ENCODE measurements at places on chromosomes 12 and 14.

DNA sequence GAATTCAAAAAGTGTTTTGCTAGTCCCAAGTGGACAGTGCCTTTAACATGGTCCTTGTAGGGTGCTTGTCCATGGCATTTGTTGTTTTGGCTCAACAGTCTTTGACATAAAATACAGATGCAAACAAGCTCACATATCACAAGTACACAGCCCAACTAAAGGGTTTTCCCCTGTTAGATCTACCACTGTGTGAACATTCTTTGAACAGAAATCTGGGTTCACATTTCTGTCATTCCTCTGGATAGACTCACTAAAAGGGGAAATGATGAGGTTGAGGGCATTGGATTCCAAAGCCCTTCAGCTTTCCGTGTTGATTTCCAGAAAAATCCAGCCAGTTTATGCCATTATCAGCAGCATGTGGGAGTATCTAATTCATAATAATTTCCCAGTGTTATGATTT is 54.1 kb downstream of the EP400 start:
- DNase-seq: no peak

- DNase-seq: no peak
Measured at GRCh38 chr14:104157016-104157928, 18.9 kb downstream of the KIF26A start.

- DNase-seq: no peak
Measured at GRCh38 chr12:124569375-124570148, 2.1 kb upstream of the NCOR2 start.

DNA sequence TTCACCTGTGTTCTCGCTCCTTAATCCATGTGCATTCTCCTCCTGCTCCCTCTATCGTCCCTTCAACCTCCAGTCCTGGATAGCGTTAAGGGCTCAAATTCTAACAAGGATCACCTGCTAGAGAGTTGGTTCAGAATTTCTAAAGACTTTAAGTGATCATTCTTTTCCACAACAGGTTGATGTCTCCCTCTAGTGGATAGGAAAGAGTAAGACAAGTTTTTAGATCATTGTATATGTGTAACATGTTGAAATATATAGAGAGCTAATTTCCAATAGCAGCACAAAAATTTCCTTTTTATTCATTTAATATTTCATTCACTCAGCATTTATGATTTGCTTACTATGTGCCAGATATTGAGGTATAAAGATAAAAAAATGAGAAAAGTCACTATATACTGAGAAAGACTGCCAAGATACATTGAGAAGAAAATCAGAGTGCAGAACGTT is 9.3 kb upstream of the ESR2 start:
- DNase-seq: no peak

DNA sequence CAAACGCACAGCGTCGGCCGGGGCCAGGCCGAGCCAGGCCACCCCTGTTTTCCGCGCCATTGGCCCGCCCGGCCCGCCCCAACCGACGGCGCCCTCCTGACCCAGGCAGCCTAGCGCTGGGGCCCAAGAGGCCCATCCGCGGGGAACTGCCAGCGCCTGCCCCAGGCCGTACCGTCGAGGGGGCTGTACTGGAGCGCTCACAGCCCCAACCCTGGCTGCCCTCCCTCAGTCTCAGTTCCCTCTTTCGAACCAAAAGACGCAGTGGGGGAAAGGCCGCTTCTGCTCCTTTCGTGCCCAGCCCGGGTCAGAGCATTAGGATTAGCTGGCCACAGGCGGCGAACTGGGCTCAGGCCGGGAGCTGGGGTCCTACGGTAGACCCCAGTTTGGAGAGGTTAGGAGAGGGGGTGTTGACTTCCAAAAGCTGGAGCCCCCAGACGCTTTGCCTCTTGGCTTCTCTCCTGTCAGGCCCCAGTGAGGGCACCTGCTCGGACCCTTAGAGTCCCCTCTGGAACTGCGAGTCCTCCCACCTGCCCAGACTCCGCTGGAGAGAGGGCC is 1.9 kb downstream of the NKX2-1 start:
- DNase-seq: no peak

- no peak for DNase-seq
Measured at GRCh38 chr12:91142221-91142631, 30.9 kb upstream of the LUM start.

GRCh38 chr14:77375973-77376770 is 722 bp downstream of the TMED8 start:
- DNase-seq: no peak

DNA sequence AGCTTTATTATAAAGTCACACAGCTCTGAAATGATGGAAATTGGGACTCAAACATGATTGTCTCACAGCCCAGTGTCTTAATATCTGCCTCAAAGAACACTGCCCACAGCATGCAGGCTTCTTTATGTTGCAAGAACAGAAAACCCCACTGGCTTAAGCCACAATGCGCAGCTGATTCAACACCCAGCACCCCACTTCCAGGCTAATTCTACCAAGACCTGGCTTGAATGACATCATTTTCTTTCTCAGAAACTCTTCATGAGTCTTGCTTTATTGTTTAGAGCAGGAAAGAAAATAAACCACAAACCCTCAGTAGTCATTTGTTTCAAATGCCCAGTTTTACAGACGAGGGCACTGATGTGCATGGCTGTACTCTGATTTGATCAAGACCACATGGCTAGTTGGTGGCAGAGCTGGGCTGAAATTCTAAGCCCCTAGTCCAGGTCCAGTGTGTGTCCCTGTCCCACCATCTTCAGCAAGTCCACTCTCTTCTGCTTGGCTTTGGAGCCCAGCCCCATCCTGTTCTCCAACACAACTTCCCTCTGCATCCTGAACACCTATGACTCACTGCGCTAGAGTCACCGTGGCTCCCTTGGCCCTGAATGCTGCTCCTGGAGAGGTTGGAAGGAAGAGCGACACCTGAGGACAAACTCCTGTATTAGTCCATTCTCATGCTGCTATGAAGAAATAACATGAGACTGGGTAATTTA is 50.3 kb upstream of the SRSF5 start:
- DNase-seq: no peak

DNA sequence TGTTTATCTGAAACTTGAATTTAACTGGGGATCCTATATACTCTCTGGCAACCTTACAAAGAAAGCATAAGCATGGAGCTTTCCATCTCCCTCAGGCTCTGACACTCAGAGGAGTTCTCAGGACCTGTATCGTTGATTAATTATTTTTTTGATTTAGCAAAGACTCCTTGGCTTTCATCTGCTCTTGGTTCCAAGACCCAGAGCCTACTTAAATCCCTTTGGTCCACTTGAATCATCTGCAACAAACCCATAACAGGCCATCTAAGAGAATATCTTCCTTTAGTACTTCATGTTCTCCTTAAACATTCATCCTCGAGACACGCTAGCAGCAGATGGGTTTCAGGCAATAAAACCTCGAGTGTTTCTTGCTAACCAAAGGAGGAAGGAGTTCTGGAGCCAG is 85.4 kb downstream of the ZFP36L1 start:
- DNase-seq: no peak

DNA sequence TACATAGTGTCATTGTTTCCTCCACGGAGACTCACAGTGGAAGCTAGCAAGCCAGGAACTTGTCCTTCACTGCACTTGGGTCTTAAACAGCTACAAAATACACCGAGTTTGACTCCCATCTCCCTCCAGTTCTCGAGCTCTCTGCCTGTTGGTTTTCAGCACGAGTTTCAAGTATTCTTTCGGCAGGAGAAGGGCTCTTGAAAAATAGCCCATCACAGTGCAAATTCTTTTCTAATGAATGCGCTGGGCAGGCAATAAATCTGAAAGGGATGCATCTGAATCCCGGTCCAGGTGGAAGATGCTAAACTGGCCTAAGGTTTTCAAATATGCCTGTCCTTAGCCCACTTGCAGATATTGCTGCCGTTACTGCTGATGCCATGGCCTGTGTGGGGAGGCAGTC is 173.9 kb downstream of the CACNA1C start:
- DNase-seq: no peak

DNA sequence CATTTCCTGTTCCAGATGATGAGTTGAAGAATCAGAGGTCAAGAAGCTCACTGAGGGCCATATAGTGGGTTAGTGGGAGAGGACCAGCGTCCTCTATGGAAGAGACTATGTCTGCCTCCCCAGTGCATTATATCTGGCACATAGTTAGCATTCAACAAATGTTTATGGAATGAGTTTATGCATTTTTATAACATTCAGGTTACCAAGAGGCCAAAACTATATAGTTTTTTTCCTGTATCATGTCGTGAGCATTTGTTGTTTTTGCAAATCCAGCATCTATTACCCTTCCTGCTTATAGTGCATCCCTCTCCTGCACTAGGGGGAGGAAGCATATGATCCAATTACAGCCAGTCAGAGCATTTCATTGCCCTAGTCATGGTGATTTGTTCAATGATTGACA is 60.6 kb downstream of the SUDS3 start:
- no peak for DNase-seq

DNA sequence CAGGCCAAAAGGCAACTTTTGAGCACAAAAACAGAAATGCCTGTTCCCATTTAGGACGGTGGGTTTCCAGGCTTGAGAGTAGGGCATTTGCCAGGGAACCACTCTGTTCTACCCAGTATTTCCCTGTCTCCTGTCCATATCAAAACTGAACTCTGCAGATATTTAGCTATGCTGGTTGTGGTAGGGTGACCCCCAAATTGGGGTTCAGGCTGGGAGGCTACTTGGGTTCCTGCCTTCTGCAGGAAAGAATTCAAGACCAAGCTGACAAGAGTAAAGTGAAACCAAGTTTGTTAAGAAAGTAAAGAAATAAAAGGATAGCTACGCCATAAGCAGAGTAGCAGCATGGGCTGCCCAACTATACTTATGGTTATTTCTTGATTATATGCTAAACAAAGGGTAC is 3.6 kb upstream of the BLTP3B start:
- DNase-seq: no peak

- DNase-seq: no peak
Measured at GRCh38 chr12:75447691-75448393, 32.7 kb upstream of the GLIPR1 start.

GRCh38 chr12:88113871-88114270 is 28.0 kb downstream of the CEP290 start:
- no peak for DNase-seq

DNA sequence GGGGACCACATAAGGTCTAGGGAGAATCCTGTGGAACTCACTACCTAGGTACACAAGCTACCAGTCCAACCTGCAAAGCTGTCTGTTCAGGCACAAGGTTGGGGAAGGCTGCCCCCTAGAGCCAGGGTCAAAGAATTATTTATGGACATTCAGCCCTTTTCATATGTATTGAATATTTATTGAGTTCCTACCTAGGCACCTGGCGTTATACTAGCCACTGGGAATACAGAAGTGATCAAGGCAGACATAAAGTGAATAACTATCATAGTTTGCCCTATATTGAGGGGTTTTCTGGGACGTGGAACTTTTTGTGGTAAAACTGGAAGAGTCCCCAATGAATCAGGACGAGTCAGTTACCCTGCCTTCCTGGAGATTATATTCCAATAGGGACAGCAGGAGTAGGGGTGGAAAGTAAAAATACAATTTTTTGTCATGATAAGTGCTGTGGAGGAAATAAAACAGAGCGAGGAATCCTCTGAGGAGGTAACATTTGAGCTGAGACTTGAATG is 5.8 kb upstream of the SLC48A1 start:
- DNase-seq: peak; percentile 19

GRCh38 chr14:31955936-31956579 is 121.0 kb upstream of the ARHGAP5 start:
- DNase-seq: no peak

DNA sequence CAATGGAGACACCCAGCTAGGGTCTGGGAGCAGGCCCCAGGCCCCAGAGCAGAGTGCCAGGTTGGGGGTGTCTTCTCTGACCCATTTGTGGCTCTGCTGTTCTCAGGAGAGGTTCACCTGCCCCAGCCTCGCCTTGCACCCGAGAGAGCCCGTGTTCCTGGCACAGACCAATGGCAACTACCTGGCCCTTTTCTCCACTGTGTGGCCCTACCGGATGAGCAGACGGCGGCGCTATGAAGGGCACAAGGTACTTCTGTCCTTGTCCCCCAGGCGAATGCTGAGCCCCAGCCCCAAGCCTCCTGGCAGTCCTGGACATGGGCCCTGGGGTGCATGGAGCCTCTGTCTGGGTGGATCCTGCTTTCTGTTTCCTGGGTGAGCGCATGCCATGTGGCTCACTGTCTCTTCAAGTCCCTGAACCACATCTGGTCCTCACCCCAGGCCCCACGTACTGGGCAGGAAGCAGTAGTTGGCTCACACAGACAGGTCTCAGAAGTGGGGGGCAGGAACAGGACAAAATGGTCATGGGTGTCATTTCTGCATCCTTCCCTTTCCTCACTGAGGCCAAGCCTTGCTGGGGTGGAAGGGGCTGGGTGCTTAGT is 58.2 kb downstream of the BEGAIN start:
- no peak for DNase-seq

GRCh38 chr14:49896966-49897365 is 4.1 kb downstream of the ARF6 start:
- DNase-seq: no peak

- DNase-seq: no peak
Measured at GRCh38 chr14:102810523-102810922, 33.3 kb downstream of the TRAF3 start.

DNA sequence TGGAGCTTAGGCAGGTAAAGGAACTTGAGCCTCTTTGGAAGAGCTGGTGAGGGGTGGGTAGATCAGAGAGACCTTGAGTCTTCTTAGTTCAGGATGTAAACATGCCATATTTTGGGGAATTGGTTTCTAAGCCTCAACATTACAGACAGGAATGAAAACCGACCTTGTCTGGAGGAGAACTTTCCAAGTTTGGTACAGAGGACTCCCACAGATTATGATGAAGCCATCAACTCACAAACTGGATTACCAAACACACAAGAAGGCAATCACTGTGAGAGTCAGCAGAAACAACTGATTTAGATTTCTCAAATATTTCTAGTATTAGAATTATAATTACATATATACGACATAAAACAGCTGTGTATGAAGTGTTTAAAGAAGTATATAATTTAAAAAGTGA is 22.3 kb upstream of the AMN1 start:
- no peak for DNase-seq

- no peak for DNase-seq
Measured at GRCh38 chr12:75289753-75290152, 40.4 kb downstream of the CAPS2 start.

GRCh38 chr12:58419196-58419760 is 477.9 kb downstream of the ATP23 start:
- DNase-seq: no peak

GRCh38 chr12:6852651-6853354 is 853 bp downstream of the USP5 start:
- DNase-seq: peak; percentile 33

DNA sequence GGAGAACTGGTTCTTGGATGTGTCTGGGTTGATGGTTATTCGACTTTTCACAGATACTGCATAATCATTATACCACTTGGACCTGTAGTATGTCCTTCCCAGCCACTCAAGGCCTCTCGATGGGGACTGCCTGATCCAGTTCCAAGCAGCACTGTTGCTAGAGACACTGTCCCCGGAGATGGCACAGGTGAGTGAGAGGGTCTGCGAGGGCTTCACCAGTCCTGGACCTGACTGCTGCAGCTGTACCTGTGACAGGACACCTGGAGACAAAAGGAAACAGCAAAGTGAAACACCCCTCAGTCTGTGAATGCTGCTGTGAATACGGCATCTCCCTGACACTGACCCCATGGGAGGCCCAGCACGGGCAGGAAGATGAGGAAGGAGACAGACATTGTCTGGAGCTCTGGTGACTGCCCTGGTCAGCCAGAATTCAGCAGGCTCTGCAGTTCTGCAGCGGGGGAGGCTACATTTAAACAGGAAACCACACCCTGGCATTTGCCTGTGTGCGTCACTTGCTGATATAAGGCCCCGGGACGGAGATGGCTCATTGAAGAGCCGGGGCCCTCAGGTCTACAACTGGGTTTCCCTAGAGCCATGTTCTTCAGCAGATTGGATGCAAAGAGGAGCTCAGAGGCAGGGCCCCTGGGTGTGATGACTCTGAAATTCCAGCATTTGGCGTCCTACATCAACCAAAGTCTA is 413.6 kb downstream of the TMEM121 start:
- no peak for DNase-seq

All from activated naive CD4-positive, alpha-beta T cell (primary cell).